ENCODE measurements at places on chromosomes 11 and 22. TPM values are rescaled to one million over a fixed set of nuclear protein-coding genes. Genes with fewer than 3 reads are reported as not detected.

- no peak for DNase-seq
Measured at GRCh38 chr22:48644997-48645396, 1182.7 kb downstream of the BRD1 start.

The DNAJB7 gene
- not detected for total RNA-seq

DNA sequence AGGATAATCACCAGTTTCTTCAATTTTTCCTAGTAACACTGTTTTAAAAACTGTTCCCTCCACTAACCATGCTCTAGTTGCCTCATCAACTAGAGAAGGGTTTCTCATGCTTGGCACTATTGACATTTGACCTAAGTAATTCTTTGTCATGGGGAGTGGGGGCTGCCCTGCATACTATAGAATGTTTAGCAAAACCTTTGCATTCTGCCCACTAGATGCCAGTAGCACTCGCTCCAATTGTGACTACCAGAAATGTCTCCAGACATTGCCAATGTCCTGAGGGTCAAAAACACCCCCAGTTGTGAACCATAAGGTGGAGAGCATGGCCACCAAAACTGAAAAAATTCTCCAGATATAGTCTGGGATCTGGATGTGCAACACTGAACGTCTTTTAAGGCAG lies 27.6 kb upstream of the BMAL1 start:
- DNase-seq, result no peak

DNA sequence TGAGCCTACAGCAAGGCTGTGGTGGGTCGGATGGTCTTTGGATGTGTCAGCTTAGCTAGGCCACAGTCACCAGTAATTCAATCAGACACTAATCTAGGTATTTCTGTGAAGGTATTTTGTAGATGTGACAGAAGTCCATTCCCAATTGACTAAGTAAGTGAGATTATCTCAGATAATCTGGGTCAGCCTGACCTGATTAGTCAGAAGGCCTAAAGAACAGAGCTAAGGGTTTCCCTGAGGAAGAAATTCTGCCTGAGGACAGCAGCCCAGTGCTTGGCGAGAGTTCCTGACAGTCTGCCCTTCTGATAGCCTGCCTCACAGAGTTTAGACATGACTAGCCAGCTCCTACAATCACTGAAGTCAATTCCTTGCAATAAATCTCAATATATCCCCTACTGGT lies 28.7 kb downstream of the GUCD1 start:
- DNase-seq, result no peak

- no peak for DNase-seq
Measured at GRCh38 chr11:125088576-125089455, 22.6 kb downstream of the TMEM218 start.

The B3GAT1 gene
- total RNA-seq, result 0.33 TPM

DNA sequence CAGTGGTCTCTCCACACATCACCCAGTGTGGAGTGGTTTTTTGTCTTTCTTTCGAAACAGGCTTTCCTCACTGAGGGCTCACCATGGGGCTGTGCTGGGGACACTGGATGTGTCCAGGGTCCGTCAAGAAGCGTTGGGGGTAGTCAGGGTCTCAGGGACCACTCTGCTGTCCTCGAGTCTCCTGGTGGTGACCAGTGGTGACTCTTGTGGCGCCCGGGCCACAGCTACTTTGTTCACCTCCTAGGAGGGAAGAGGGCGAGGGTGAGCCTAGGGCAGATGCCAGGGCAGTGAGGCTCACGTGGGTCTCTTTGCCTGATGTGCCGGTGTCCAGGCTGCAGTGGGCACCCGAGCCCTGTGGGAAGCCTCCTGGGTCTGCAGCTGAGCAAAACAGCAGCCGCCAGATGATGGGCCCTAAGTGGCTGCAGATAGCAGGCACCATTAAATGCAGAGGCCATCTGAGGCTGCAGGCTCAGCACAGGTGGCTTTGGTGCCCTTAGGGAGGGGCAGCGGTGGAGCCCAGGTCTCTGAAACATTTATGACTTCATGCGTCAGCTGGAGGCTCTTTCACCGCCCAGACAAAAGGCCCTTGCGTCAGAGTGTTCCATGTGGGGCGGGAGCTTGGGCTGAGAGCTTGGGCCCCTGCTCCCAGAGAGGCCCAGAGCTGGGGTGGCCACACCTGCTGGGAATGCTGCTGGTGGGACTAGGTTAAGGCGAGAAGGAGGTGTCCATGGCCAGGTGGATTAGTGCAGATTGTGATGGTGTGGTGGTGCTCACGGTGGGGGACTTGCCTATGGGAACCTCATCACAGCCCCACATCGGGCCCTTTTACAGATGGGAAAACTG lies 29.5 kb downstream of the KCNQ1 start:
- DNase-seq, result no peak
